ENCODE measurements at places on chromosomes 7 and 10.

DNA sequence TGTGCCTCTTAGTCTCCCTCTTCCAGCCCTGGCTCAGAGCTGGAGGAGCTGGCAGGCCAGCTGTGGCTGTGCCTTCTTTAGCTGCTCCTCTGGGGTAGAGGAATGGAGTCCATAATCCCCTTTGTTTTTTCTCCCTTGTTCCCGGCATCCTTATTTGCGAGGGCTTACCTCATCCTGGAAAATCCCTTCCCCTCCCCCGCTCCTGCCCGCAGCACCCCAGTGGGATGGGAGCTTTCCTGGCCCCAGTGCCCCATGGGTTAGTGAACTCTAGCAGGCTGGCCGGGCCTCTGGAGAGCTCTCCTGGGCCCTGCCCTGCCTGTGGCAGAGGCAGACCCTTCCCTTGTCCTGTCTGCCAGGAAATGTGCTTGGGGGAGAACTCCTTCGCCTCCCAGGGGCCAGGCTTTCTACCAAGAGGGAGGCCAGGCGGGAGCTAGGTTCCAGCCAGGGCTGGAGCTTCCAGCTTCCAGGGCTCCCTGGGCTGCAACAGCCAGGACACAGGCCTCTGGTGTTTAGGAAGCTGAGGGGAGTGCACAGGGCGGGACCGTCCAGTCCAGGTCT lies 16.5 kb upstream of the TRIM8 start:
- DNase-seq: no peak

DNA sequence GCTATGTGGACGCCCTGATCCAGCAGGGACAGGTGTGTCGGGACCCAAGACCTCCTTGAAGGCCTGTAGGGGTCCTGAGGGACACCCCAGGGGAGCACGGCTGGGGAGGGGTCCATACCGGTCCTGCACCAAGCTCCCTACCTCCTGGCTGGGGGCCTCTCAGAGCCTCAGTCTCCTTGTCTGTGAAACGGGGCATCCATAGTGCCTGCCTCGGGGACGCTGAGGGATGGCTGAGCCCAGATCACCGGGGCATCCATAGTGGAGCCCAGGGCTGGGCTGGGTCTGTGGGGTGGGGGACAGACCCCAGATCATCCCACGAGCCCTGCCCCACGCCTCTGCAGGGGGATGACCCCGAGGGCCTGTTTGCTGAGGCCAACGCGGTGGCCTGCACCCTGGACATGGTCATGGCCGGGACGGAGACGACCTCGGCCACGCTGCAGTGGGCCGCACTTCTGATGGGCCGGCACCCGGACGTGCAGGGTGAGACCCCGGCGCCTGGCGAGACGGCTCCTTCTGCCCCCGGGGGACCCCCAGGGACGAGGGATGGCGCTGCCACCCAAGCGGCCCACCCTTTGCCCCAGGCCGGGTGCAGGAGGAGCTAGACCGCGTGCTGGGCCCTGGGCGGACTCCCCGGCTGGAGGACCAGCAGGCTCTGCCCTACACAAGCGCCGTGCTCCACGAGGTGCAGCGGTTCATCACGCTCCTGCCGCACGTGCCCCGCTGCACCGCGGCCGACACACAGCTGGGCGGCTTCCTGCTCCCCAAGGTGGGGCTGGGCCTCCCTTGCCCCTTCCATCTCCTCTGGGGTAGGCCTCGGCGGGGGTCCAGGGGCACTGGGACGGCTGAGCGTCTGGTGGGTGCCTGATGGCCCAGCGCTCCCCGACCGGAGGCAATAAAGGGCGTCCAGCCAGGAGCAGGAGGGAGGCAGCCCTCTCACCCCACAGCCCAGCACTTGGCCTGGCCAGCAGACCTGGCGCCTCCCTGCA lies 4.1 kb downstream of the CYP2W1 start:
- DNase-seq: no peak

DNA sequence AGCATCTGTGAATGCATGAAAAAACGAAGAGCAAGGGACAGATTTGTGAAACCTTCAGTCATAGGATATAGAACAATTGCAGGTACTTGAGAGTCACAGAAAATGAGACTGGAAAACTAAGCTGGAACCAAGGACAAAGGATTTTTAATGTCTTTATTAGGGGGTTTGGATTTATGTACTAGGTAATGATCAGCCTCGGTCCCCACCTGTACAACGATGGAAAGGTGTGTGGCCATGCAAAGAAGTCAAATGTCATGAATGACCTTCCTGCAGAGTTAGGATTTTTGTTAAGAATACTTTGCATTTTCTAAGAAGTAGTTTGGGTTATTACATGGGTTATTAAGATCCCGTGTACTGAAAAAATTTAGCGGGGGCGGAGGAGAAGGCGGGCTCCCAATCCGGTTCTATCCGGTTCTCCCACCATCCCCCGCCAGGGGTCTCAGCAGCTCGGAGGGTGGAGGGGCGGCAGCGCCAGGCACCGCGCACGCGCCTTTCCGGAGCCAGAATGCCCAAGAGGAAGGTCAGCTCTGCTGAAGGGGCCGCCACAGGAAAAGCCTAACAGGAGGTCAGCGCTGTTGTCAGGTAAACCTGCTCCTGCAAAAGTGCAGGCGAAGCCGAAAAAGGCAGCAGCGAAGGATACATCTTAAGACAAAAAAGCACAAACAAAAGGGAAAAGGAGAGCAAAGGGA lies 327.5 kb upstream of the PLXDC2 start:
- no peak for DNase-seq

- DNase-seq: no peak
Observed at GRCh38 chr7:27869056-27869455, 129.1 kb downstream of the TAX1BP1 start.

GRCh38 chr10:69914398-69915214 lies 112.9 kb downstream of the COL13A1 start:
- peak; percentile 43 for DNase-seq

DNA sequence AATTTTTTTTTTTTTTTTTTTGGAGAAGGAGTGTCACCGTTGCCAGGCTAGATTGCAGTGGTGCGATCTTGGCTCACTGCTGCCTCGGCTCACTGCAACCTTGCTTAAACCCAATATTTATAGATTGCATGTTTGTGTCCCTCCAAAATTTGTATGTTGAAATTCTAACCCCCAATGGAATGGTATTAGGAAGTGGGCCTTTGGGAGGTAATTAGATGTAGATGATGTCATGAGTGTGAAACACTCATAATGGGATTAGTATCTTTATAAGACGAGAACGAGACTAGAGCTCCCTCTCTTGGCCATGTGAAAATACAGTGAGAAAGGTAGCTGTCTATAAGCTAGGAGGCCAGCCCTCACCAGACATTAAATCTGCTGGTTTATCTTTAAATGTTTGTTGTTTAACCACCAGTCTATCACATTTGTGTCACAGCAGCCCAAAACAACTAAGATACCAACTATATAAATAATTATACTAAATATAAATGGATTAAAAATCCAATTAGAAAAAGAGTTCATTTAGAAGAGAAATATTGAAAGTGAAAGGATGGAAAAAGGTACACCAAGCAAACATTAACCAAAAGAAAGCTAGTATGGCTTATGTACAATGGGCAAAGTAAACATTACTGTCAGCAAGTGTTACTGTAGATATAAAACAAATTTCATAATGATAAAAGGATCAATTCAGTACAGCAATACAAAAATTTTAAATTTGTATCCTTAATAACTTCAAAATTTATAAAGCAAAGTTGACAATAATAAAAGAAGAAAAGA lies 9.3 kb downstream of the TCAF1 start:
- DNase-seq: no peak

DNA sequence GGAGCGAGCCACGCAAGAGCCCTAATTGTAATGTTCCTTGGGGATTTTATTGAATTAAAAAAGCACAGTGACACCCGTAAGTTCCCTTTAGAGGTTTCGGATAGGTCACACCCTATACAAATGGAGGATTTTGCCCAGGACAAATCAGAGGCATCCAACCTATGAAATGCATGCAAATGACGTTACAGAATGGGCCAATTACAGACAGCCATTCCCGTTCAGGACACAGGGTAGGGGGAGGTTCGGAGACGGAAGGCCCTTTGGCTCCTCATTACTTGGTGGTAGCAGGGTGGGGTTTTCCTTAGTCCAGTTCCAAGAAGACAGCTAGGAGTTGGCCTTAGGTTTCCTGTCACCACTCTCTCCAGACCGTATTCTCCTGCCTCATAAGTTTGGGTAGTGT lies 754.1 kb downstream of the IPMK start:
- no peak for DNase-seq

DNA sequence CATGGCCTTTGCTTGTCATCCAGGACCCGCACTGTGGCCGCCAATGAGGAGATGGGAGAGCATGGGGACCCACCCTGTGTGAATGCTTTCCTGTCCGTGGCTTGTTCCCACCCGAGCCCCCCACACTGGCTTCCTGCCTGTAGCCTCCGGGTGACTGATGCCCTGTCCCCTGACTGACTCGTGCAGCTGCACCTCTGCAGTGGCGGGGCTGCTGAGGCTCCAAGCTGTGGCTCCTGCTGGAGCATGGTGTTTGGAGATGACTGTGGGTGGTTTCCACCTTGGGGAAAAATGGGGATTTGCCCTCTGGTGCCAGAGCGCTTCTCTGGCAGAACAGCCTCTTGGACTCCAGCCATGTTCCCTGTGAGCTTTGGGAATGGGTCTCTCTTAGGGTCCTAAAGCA lies 2.1 kb downstream of the CAMK1D start:
- DNase-seq: no peak

Measured in NCI-H510A (cell line).